Activated T-cell treated with anti-CD3 and anti-CD28 coated beads, Interleukin-2, amount 50 U/mL, for 4 hours (primary cell): ENCODE measurements at places on chromosomes 2 and 18.
A peak's percentile ranks its signal among the peaks of the same experiment; 100 is the strongest.

DNA sequence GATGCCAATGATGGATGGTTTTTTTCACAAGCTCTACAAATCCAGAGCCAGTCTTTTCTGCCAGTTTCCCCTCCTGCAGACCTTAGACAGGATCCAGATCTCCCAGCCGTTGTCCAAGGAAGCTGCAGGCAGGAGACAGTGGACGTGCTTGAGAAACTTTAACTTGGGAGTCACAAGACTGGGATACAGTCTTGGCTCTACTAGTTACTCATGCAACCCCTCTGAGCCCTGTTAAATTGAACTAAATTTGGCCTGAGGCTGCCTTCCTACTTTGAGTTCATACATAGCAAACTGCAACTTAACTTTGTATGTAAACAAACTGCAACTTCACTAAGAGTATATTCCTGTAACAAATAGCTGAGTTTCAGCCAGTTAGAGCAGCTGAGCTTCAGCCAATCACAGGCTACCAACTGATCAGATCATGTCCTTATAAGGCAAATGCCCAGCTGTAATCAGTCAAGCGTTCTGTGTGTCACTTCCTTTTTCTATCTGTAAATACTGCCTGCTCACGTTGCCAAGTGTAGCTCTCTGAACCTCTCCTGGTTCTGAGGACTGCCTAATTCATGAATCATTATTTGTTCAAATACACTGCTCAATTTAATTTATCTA is 140.9 kb downstream of the CAPN13 start:
- DNase-seq: no peak

- DNase-seq: no peak
These were observed 13.2 kb upstream of the SCYGR5 start for GRCh38 chr2:227653419-227653818.

DNA sequence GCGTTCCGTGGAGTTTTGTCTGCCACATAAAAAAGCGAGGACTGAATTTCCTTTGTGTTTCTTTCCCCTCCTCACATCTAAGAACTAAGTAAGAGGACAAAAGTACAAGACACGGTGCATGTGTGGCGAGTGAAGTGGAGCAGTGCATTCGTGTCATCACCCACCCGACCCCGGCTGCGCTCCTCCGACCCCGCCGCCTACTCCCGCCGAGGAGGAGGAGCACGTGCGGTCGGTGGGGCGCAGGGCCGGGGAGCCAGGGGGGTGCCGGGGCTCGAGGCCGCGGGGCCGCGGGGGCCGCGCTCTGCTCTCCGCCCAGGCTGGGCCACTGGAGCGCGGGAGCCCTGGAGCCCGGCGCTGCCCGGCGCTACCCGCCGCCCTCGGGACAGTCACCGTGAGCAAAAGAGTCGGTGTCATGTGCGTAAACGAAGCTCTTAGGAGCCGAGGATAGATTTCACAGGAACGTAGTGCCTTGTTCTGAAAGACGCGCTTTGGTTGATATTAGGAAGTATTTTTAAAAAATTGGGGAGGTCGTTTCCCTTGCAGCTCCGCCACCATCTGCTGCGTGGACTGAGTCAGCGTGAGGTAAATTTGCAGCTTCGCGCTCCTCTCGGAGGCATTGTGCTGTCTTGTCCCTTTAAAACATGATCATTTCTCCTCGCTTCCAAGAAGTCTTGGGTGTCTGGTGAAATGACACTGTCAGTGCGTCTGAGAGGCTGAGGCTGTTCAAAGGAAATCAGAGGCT is 11.0 kb downstream of the TBR1 start:
- DNase-seq: no peak

GRCh38 chr2:51734115-51734514 is 702.2 kb upstream of the NRXN1 start:
- DNase-seq: no peak

DNA sequence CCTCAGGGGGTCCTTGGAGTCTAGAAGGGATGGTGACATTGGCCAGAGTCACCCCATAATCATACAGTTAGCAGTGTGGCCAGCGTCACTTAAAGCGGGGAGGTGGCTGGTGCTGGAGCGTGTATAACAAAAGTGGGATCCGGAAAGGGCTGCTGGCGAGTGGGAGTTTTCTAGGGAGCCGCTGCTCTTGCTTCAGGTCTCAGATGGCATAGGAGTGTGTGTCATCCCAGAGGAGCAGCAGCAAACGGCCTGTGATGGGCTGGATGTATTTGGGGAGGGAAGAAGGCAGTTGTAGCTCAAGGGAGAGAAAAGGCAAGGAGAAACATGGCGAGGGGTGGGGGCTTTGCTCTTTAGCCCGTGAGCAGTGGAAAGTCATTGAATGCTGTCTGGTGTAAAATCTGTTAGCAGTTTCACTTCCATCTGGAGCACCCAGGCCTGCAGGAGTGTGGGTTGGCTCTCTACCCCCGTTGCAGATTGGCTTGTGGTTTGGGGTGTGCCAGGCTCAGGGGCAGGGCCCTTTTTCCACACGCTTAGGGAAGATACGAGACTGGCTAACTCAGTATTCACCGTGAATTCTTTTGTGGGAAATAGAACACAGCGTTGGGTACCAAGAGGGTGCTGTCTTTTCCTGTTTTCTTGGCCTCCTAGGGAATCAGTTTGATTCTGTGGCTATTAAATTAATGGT is 120.5 kb downstream of the AGAP1 start:
- no peak for DNase-seq

- no peak for DNase-seq
These were observed 79.0 kb downstream of the PTGR3 start for GRCh38 chr18:75129717-75130477.

DNA sequence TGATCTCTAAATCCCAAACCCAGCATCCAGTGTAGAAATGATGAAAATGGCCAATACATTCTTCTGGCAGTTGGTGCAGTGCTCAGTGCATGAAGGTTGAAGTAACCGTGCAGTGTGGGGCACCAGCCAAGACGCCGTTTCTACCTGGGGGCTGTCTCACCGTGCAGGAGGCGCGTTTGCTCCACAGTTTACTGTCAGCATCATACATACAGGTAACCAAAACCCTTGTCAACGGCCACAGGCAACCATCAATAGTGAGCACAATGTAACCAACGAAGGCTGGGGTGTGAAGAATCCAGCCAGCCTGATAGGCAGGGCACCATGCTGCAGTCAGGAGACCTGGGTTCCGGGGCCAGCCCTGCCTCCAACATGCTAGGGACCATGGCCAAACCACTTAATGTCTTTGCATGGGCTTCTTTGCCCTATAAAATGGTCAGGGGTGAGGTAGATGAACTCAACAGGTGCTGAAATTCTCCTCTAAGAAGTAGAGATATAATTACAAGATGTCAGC is 127.5 kb upstream of the ID2 start:
- DNase-seq: no peak

GRCh38 chr2:235229236-235229635 is 264.6 kb upstream of the AGAP1 start:
- DNase-seq: no peak

- no peak for DNase-seq
These were observed 23.9 kb downstream of the MEP1B start for GRCh38 chr18:32213693-32214092.

- DNase-seq: no peak
These were observed 122.2 kb upstream of the CCDC195 start for GRCh38 chr2:224838335-224838734.

- DNase-seq: no peak
These were observed 36.2 kb upstream of the HS6ST1 start for GRCh38 chr2:128354726-128355470.

GRCh38 chr2:172836347-172836821 is 100.7 kb downstream of the RAPGEF4 start:
- DNase-seq: no peak

- DNase-seq: no peak
These were observed 5.3 kb downstream of the COL3A1 start for GRCh38 chr2:188979187-188980114.

DNA sequence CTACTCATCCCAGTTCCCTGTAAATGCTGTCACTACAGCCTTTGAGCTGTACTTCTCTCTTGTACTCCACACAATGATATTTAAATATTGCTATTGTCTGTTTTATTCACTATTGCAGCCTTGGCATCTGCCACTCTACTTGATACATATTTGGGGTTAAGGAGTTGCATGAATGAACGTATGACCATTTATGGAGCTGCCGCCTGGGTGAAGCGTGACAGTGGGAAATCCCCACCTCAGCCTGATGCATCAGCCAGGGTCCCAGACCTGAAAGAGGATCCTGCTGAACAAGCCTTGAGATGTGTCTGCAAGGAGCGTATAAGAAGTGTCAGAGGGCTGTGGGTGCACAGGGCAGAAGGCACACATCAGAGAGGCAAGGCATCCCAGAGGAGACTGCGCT is 39.1 kb downstream of the MRPL35 start:
- DNase-seq: peak; percentile 30

GRCh38 chr2:120404941-120405758 is 59.2 kb downstream of the INHBB start:
- no peak for DNase-seq

DNA sequence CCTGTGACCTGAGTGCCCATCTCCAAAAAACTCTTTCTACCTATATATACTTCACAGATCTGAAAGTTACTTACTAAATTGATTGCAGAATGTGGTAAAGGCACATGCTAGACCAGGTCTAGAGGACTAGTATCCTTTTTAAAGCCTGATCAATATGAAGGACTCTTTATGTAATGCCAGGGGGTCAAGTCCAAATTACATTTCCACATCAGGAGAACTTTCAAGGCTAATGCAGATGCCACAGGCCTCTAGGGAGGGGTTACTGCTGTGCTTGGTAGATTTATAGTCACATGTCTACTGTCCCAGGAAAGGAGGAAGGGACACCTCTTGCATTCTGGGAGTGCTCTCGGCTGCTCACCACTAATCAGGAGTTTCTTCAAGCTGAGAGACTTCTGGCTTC is 118.4 kb upstream of the NOSTRIN start:
- DNase-seq: no peak

DNA sequence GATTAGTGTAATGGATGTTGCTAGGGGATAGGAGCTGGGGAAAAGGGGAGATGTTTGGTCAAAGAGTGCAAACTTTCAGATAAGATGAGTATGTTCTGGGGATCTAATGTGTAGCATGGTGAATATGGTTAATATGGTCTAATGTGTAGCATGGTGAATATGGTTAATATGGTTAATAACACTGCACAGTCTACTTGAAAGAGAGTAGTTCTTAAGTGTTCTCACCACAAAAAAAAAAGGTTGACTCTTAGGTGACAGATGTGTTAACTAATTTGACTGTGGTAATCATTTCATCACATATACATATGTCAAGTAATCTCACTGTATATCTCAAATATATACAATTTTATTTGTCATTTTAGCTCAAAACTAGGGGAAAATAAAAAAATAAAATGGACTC is 121.3 kb upstream of the CD226 start:
- no peak for DNase-seq

- no peak for DNase-seq
These were observed 50.3 kb upstream of the NFE2L2 start for GRCh38 chr2:177314722-177315264.

GRCh38 chr2:37632310-37632709 is 39.1 kb downstream of the CDC42EP3 start:
- no peak for DNase-seq

GRCh38 chr18:32156855-32157254 is 33.0 kb upstream of the MEP1B start:
- DNase-seq: no peak

DNA sequence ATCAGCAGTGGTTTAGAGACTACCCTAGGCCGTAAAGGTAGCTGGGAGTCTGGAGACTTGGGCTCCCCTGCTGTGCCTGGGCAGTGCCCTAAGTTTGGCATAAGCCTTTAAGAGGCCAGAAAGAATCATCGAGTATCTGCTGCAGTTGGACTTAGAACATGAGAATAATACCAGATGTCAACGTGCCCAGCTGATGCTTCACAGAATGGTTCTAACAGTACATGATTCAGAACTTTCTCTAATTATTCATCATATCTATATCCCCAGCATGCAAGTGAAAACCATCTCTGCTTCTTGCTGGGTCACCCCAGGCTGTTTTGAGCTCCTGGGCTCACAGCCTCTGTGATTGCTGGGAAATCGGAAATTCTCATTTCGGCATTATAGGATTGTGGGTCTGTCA is 118.1 kb downstream of the NCK2 start:
- no peak for DNase-seq

GRCh38 chr2:156918410-156918809 is 339.1 kb upstream of the GALNT5 start:
- no peak for DNase-seq

- DNase-seq: no peak
These were observed 36.1 kb downstream of the ADCY3 start for GRCh38 chr2:24883946-24884345.

DNA sequence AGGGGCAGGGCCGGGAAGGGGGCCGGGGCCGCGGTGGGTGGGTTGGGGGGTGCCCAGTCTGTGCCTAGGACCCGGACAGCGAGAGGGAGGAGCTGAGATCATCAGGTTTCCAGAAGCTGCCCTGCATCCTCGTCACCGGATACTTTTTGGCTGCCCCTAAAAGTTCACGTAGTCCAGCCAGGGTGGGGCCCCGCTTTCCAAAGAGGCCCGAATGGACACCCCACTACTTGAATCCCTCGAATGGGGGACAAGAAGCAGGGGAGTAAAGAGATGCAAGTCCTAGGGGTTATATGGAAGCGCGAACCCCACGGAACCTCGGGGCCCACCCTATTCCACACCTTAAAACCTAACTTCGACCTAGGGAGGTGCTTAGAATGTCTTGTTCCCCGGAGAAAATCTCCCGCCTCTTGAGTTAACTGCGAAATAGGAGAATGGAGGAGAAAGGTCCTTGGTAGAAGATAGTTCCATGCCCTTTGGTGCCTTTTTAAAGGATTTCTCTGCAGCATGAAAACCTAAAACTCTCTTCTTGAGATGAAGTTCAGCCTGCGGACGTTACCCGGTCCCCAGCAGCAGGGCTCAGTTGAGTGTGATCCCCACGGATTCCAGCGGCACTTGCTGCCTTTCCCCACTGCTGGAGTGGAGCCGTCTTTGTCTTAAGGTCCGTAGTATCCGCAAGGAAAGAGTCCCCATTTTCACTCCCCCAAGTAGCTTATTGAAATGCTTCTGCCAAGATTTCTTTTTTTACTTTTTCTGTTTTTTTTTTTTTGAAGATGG is 2.1 kb upstream of the RNF152 start:
- no peak for DNase-seq

DNA sequence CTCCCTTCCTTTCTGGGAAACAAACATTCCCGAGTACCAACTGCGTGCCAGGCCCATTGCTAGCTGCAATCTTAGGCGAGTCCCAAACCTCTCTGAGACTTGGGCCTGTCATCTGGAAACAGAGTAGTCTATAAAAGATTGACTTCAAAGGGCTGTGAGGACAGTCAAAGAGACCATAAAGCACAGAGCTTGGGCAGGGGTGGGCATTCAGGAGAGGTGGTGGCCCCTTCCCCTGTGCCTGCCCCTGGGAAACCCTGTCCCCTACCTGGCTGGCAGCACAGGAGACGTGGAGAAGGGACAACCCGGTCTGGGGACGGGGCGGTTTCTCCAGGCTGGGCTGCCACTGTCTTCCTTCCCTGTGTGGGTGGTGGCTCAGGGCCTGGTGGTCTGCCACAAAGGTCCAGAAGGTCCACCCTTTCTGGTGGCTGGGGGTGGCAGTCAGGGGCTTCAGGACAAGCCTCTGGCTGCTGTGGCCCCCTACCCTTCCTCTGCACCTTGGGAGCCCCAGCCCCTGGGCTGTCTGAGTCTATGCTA is 33.9 kb upstream of the FOSL2 start:
- no peak for DNase-seq
